ENCODE measurements at places on chromosomes 1 and 21. TPM values are rescaled to one million over a fixed set of nuclear protein-coding genes. Genes with fewer than 3 reads are reported as not detected.

The A3GALT2 gene
- polyA plus RNA-seq: not detected

The CRYZ gene
- polyA plus RNA-seq: 20.5 TPM

The TNNT2 gene
- polyA plus RNA-seq: 3.1 TPM

The TTF2 gene
- polyA plus RNA-seq: 16.9 TPM

The PLA2G2A gene
- 3.7 TPM for polyA plus RNA-seq

The TOR1AIP1 gene
- polyA plus RNA-seq: 4.1 TPM

The SYPL2 gene
- polyA plus RNA-seq: 1.6 TPM

The CD1E gene
- polyA plus RNA-seq: not detected

DNA sequence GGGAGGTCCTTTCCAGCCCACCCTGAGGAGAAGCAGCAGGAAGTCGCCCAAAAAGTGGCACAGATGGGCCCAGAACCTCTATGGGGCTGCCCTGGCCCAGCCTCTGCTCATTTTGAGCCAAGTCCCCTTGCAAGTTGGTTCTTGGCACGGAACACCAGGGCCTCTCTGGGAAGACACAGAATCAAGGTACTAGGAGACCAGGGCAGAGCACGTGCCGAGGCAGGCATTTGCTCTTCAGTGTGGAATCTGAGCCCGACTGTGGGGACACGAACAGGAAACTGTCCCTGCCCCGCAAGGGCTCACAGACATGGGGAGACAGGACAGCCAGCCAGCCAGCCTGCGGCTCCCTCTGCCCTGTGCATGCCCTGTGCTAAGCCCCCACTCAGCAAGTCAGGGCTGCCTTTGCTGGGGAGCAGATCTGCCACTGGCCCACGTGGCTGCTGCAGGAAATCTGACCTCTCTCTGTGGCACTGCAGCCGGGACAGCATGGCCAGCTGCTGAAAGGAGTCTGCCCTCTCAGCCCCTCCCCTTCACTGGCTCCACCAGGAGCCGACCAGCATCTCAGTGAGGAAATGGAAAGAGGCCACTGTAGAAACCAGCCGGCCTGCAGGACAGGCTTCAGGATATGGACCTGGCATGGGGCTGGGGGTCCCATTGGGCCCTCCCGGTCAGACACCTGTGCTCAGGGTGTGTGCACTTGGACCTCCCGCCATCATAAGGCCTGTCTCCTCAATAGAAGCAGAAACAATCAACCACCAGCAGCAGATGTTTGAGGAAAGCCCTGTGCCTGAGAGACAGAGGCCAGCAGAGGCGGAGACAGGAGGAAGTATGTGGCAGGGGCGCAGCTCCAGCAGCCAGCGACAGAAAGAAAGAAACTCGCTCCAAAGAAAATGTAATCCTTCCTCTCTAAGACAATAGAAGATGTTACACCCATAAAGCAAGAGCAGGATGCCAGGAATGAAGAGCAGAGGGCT lies 3.7 kb downstream of the ARHGEF16 start:
- H3K27ac ChIP-seq: no peak overlapping the region
- H3K27me3 ChIP-seq: no peaks in the 10 kb centered on the region
- no peaks in the 10 kb centered on the region for H3K36me3 ChIP-seq
- no peak for DNase-seq
- H3K4me1 ChIP-seq: no peaks in the 10 kb centered on the region

DNA sequence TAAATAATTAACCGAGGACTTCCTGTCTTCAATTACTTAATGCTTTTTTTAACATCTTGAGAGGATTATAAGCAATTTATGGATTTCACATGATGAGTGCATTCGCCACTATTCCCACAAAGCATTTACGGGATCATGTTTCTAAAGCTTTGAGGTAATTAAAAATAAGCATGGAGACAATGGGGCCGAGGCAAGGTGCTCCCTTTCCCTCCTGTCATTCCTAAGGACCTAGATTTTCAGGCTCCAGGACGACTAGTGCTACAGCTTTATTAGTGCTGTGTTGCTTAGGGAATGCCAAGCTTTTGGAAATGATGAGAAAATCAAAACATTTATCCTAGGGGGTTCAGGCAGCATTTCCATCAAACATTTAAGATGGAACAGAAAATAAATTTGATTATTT lies 209.2 kb downstream of the KCTD3 start:
- no peak overlapping the region for H3K4me3 ChIP-seq
- no peaks in the 10 kb centered on the region for H3K4me1 ChIP-seq
- H3K36me3 ChIP-seq: no peaks in the 10 kb centered on the region
- H3K27ac ChIP-seq: no peak overlapping the region

DNA sequence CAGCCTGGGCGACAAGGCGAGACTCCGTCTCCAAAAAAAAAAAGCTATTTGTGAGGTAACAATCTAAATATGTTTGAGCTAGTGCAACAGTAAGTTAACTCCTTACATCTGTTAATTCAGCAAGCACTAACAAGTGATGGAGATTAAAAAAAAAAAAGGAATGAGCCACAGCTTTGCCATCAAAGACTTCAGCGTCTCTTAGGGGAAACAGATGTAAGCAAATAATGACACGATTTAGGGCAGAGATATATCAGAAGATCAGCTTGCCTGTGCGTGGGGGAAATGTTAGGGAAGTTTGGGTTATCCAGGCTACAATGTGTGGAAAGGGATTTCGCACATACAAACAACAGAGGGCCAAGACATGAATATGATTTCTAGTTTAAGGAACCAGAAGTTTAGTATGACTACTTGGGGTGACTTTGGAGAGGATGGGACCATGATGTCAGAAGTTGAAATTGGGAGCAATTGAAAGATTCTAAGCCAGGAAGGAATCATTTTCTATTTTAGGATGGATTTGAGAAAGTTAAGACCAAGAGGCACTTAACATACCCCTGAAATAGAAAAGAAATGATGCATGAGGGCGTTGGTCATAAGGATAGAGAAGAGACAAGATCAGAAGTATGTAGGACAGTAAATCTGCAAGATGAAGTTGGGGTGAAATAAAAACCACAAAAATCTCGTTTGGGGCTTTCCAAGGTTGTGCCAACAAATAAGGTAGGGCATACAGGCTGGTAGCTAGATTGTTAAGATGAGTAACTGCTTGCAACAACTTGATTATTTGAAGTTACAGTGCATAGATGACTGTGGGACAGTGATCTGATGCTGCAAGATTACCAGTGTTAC lies 2.4 kb upstream of the BRWD1 start:
- DNase-seq: no peak
- H3K4me3 ChIP-seq: no peak overlapping the region
- H3K4me1 ChIP-seq: peaks cover 4% of the 10 kb centered on the region
- H3K27ac ChIP-seq: no peak overlapping the region
- H3K27me3 ChIP-seq: no peaks in the 10 kb centered on the region

GRCh38 chr21:43207868-43208267 lies 39.1 kb downstream of the CRYAA start:
- H3K36me3 ChIP-seq: no peaks in the 10 kb centered on the region
- no peak overlapping the region for H3K27ac ChIP-seq
- H3K4me3 ChIP-seq: no peak overlapping the region
- H3K27me3 ChIP-seq: no peaks in the 10 kb centered on the region
- no peaks in the 10 kb centered on the region for H3K4me1 ChIP-seq

- H3K4me3 ChIP-seq: no peak overlapping the region
- no peaks in the 10 kb centered on the region for H3K27me3 ChIP-seq
- peaks cover 14% of the 10 kb centered on the region for H3K4me1 ChIP-seq
- no peak overlapping the region for H3K27ac ChIP-seq
Observed at GRCh38 chr1:16926491-16927073, 4.9 kb downstream of the CROCC start.

GRCh38 chr1:183934314-183934713 lies 103.2 kb downstream of the COLGALT2 start:
- H3K27ac ChIP-seq: no peak overlapping the region
- H3K4me3 ChIP-seq: no peak overlapping the region
- H3K4me1 ChIP-seq: no peaks in the 10 kb centered on the region
- H3K27me3 ChIP-seq: no peaks in the 10 kb centered on the region
- DNase-seq: no peak
- H3K36me3 ChIP-seq: no peaks in the 10 kb centered on the region

DNA sequence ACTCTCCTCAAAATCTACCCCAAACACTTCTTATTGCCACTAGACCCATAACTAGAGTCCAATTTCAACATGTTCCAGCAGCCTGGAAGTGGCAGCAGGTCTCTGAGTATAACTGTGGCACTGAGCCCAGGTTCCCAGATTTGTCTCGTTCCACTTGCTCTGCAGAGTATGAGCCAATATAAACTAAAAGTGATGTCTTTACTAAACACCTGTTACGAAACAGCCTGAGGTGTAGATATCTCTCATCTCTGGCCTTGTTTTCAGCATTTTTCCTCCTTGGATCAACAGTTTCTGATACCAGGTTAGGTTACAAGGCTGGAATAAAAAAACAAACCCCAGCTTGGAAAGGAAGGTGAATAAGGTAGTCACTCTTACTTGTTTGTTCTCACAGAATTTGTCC lies 25.2 kb upstream of the PRDX6 start:
- H3K4me1 ChIP-seq: no peaks in the 10 kb centered on the region
- H3K27me3 ChIP-seq: no peaks in the 10 kb centered on the region
- no peak overlapping the region for H3K4me3 ChIP-seq
- no peak overlapping the region for H3K27ac ChIP-seq
- DNase-seq: no peak

DNA sequence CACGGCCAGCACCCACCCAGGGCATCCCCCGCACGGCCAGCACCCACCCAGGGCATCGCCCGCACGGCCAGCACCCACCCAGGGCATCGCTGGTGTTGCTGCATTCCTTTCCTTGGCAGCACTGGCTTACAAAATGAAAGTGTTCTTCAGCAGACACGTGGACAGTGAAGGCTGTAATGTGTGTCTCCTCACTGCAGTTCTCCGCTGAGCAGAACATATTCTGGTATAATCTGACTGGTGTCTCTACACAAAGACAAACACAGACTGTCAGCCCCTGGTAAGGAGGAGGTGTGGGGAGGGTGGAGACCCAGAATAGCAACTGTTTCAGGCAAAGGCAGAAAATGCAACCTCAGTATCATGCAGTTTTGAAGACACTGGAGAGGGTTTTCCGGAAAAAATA lies 7.3 kb downstream of the LYPD8 start:
- H3K27ac ChIP-seq: no peak overlapping the region
- no peaks in the 10 kb centered on the region for H3K4me1 ChIP-seq
- H3K36me3 ChIP-seq: no peaks in the 10 kb centered on the region
- H3K27me3 ChIP-seq: no peaks in the 10 kb centered on the region
- no peak overlapping the region for H3K4me3 ChIP-seq
- DNase-seq: no peak

- no peaks in the 10 kb centered on the region for H3K36me3 ChIP-seq
- no peak overlapping the region for H3K4me3 ChIP-seq
- H3K27ac ChIP-seq: no peak overlapping the region
- no peaks in the 10 kb centered on the region for H3K4me1 ChIP-seq
Observed at GRCh38 chr1:159831412-159832141, 4.9 kb downstream of the SLAMF8 start.

GRCh38 chr1:215754112-215754511 lies 187.0 kb downstream of the KCTD3 start:
- no peak overlapping the region for H3K4me3 ChIP-seq
- no peaks in the 10 kb centered on the region for H3K36me3 ChIP-seq
- no peak overlapping the region for H3K27ac ChIP-seq
- no peaks in the 10 kb centered on the region for H3K27me3 ChIP-seq

- no peak for DNase-seq
- no peak overlapping the region for H3K27ac ChIP-seq
- no peaks in the 10 kb centered on the region for H3K4me1 ChIP-seq
Observed at GRCh38 chr1:221470000-221470698, 271.7 kb downstream of the DUSP10 start.

DNA sequence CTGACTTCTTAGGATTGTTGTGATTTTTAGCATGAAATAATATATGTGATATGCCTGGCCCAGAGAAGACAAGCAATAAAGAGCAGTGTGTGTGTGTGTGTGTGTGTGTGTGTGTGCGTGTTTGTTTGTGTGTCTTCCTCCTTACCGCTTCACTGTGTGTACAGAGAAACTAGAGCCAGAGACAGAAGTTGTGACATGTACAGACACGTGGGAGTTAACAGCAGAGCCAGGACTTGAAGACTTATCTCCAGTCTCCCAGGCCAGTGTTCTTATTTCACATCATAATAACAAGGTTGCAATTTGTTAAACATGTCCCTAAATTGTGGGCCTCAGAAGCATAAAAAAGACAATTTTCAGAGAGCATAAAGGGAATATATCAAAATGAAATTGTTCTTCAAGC lies 192.0 kb upstream of the JUN start:
- no peaks in the 10 kb centered on the region for H3K36me3 ChIP-seq
- no peak overlapping the region for H3K27ac ChIP-seq
- DNase-seq: no peak
- no peaks in the 10 kb centered on the region for H3K4me1 ChIP-seq

Measured in H1 (cell line).